Activated CD4-positive, CD25-positive, alpha-beta regulatory T cell treated with anti-CD3 and anti-CD28 coated beads, Interleukin-2, amount 50 U/mL, for 72 hours (primary cell): ENCODE measurements at places on chromosomes 1 and 21.

- DNase-seq, result no peak
Observed at GRCh38 chr1:226863446-226863845, 7.0 kb upstream of the PSEN2 start.

DNA sequence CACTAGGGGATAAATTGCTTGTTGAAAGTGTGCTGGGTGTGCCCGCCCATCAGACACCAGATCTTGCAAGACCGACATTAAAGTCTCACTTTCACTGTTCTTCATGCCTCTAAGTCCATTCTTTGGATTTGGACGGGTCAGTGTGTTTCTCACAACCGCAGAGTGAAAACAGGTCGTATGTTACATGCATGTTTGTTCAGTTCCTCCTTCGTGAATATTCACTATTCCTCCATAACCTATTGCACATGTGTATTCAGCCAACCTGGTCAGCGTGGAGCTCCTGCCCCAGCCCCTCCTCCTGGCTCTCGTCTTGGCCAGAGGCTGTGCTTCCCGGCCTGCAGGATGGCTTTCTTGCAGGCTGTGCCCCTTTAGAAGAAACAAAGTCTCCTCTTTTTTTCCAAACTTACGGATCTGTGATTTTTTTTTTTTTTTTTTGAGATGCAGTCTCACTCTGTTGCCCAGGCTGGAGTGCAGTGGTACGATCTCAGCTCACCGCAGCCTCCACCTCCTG, 2.2 kb upstream of the KRTAP10-6 start:
- DNase-seq, result no peak

DNA sequence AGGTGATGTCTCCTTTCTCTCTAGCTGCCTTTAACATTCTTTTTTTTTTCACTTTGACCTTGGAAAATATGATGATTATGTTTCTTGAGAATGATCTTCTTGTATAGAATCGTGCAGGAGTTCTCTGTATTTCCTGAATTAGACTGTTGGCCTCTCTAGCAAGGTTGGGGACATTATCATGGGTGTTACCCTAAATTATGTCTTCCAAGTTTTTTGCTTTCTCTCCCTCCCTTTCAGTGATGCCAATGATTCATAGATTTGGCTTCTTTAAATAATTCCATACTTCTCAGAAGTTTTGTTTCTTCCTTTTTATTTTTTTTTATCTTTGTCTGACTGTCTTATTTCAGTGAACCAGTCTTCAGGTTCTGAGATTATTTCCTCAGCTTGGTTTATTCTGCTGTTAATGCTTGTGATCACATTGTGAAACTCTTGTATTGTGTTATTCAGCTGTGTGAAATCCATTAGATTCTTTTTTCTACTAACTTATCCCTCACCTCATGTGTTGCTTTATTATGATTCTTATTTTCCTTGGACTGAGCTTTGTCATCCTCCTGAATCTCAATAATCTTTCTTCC, 268.4 kb upstream of the NRIP1 start:
- no peak for DNase-seq

GRCh38 chr1:89476072-89476471, 48.6 kb upstream of the LRRC8B start:
- no peak for DNase-seq

- DNase-seq, result no peak
Observed at GRCh38 chr1:47985018-47985417, 12.2 kb downstream of the TRABD2B start.

DNA sequence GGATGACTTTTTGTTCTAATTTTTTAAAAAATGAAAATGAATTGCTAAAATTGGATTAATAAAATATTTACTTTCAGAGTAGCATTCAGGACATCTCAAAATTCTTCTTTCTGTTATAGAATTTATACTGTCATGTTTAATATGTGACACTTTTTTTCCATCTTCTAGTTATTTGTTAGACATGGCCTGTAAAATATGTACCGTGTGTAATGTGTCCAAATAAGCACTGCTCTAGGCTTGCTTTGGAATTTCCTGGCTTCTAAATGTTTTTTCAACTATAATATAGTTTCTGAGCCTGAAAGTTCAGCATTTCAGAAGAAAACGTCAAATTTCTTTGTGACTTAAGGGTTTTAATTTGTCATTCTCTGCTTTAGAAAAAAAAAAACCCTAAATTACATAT, 243.6 kb downstream of the DNM3 start:
- DNase-seq, result no peak

GRCh38 chr21:43851593-43851992, 13.4 kb upstream of the AGPAT3 start:
- no peak for DNase-seq

GRCh38 chr1:60791226-60791625, 291.1 kb upstream of the NFIA start:
- DNase-seq, result no peak

- DNase-seq, result no peak
Observed at GRCh38 chr1:64493831-64494230, 23.9 kb downstream of the CACHD1 start.

- no peak for DNase-seq
Observed at GRCh38 chr1:202249436-202249835, 55.8 kb downstream of the LGR6 start.

GRCh38 chr1:47409311-47410067, 6.6 kb upstream of the FOXE3 start:
- DNase-seq, result no peak

DNA sequence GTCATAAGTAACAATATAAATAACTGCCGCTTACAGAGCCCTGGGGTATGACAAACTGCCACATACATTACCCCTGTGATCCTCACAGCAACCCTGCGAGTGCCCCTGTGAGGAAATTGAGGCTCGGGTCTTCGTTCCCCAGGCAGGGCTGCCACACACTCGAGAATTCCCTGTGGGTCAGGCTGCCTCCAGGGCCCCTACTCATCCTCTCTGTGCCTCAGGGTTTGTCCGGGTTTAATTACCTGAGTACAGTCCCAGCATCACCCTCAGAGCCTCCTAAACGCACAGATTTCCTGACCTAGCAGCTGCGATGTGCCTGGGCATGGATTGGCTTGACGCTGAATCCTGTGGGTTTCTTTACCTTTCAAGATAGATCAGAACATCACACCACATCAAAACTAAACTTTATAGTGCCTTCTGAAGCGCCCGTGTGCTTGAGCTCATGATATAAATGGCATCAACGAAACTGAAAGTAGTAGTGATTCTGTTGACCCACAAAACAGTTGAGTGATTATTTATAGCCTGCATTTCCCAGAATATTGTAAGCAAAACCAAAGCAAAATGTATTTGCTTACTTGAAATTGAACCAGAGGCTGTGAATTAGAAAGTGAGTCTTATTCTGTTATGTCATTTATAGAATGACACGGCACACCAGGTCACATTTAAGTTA, 14.0 kb downstream of the SLC37A1 start:
- DNase-seq, result no peak

- no peak for DNase-seq
Observed at GRCh38 chr1:165575468-165576099, 31.8 kb downstream of the LRRC52 start.

DNA sequence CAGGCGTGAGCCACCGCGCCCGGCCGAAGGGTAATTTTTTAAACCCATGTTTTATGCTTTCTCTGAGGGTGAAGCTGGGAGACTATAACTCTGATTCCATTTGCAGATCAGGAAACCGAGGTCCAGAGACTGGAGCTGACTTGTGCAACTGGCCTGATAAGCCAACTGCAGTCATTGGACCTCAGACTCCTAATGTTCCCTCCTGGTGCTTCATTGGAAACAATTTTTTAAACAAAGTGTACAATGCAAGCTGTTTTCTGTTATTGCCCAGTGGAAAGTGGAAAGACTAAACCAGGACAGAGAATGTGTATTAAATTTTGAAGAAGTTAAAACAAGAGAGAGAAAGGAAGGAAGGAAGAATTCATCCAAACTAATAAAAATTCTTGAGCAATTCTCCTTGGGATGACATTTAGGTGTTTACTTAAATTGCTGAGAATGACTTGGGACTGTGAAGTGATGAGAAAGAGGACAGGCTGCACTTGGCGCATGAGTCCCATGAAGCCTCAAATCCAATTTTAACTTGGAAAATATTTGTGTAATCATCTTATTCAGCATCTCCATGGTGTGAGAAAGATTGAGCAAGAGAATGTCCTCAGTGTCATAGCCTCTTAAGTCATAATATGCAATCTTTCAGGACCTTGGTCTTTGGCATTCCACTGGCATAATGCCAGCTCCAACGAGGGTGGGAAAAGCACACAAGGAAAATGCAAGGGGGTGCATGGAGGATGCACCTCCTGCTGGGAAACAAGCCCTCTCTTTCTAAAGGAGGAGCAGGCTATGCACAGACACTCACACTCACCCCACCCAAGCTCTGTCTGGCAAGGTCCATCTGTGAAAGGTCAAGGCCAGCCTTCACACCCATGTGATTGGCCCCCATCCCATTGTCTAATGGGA, 342.0 kb downstream of the SIPA1L2 start:
- no peak for DNase-seq

GRCh38 chr1:157025385-157025784, 20.2 kb downstream of the ARHGEF11 start:
- no peak for DNase-seq
